ENCODE measurements at places on chromosomes 11 and 22.

GRCh38 chr11:63698976-63699733 lies 17.9 kb downstream of the RTN3 start:
- DNase-seq = no peak

- no peak for DNase-seq
These were observed 32.5 kb upstream of the DNAJB7 start for GRCh38 chr22:40894417-40894816.

GRCh38 chr22:20153945-20154344 lies 3.1 kb upstream of the CCDC188 start:
- no peak for DNase-seq

DNA sequence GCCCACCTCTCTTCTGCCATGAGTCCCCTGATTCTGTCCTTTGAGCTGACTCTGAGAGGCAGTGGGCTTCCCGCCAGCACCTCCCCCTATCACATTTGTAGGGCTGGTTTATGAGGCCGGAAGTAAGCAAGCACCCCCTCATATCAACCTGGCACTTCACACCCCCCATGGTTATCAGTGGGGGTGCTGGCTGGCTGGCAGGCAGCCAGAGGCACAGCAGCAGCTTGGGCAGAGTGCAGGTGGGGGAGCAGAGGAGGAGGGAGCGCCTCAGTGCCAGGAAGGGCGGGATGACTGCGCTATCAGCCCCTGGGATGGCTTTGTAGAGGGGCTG lies 22.9 kb upstream of the CHRM4 start:
- no peak for DNase-seq

DNA sequence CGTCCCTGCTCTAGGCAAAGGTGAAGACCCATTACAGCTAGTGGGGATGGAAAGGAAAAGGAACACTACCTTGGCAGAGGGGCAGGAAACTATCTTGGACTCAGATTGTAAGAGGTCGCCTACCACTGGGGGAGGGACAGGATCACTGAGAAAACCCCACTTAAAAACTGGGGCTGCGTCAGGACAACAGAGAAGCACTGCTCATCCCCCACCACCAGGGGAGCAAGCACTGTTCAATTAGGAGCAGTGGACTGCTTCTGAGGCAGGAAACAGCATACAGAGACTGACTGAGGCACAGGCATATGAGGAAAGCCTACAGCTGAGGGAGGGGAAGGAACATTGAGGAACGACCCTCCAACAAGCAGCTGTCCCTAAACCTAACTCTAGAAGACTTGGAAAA lies 20.8 kb upstream of the DLAT start:
- no peak for DNase-seq

- DNase-seq = no peak
These were observed 377.6 kb downstream of the LARGE1 start for GRCh38 chr22:33542722-33543121.

- peak; percentile 44 for DNase-seq
These were observed 538.9 kb upstream of the ANO5 start for GRCh38 chr11:21653951-21654421.

DNA sequence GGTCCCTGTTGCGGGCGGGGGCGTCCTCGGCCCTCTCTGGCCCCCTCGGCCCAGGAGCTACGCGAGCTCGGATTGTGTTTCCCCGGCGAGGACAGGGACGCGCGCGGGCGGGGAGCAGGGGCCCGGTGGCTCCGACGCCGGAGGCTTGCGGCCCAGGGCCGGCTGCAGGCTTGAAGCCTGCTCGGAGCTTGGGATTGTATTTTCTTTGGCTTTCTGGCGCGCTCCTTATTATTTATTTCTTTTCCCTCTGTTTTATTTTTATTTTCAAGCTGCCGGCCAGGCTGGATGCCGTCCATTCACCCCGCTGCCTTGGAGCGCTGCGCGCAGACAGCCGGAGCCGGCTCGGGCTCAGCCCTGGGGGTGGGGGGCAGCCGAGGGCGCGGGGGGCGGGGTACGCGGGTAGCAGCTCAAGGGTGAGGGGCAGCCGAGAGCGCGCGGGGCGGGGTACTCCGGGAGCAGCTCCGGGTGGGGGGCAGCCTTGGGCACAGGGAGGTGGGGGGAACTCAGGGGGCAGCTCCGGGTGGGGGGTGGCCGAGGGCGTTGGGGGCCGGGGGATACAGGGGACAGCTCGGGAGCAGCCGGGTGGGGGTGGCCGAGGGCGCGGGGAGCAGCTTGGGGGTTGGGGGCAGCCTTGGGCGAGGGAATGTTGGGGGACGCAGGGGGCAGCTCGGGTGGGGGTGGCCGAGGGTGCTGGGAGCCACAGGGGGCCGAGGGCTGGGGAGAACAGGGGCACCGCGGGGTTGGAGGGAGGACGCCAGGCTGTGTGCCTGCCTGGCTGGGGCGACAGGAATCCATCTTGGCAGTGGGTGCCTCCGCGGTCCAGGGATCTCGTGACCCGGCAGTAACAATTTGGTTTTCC lies 42.7 kb downstream of the KCNJ1 start:
- DNase-seq = peak; percentile 67

GRCh38 chr11:30811226-30811755 lies 225.1 kb upstream of the MPPED2 start:
- DNase-seq = peak; percentile 56

DNA sequence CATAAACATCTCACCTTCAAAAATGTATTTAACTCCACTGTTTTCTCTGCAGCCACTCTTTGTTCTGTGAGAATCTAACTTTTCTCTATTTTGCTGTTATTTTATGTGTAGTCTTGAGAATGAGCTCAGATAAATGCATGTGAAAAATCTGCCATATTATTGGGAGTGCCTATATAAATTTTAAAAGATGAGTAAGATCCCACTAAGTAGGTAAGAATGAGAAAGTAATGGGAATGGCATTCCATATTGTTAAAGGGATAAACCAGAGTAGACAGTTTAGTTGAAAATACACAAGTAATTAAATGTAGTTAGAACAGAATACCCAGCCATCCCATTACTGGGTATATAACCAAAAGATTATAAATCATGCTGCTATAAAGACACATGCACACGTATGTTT lies 817.2 kb downstream of the FAM181B start:
- DNase-seq = no peak

GRCh38 chr11:47566149-47566698 lies 825 bp downstream of the PTPMT1 start:
- DNase-seq = no peak

GRCh38 chr11:73274722-73275380 lies 2.7 kb downstream of the P2RY6 start:
- DNase-seq = no peak

GRCh38 chr11:45155058-45155551 lies 8.7 kb downstream of the PRDM11 start:
- no peak for DNase-seq

GRCh38 chr11:93484716-93485115 lies 58.5 kb downstream of the SMCO4 start:
- no peak for DNase-seq

DNA sequence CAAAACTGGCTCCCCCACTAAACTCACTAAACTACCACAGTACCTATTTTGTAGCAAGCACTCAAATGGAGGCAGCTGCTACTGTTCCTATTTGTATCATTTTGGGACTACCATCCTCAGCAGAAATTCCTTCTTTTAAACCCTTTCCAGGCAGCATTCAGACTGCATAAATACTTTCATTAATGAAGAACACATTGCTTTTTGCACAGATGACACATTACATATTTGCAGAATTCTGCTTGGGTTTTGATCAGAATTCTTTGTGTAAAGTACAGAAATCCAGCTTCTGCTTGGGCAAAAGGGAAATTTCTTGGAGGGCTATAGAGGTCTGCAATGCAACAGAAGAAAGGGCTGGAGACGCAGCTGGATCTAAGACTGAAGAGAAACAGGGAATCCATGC lies 24.2 kb downstream of the RBX1 start:
- no peak for DNase-seq

GRCh38 chr11:111417766-111418435 lies 38.8 kb upstream of the POU2AF1 start:
- no peak for DNase-seq

DNA sequence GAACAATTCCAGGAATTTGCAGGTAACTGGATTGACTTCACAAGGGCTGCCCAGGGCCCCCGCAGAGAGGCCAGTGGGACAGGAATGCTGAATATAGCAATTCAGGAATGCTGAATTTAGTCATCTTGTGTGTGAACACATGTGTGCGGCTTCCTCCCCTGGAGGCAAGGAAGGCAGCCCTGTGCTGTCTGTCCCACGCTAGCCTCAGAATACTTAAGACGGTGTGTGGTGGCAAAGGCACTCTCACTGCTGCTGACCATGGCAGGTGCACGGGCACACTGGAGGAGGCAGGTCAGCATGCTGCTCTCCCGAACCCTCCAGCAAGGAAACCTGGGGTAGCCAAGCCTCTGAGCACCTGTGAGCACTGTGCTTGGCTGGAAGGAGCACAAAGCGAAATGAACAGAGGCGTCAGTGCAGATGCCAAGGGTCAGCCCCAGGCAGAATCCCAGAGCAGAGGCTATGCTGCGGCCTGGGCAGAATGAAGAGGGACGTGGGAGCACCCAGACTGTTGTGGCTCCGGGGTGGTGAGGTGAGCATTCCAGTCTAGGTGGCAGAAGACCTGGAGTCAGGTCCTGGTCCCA lies 2.7 kb downstream of the GNAZ start:
- no peak for DNase-seq

- DNase-seq = no peak
These were observed 176.7 kb downstream of the SWAP70 start for GRCh38 chr11:9840460-9841004.

GRCh38 chr11:4464216-4465159 lies 15.4 kb downstream of the OR52K2 start:
- DNase-seq = no peak

DNA sequence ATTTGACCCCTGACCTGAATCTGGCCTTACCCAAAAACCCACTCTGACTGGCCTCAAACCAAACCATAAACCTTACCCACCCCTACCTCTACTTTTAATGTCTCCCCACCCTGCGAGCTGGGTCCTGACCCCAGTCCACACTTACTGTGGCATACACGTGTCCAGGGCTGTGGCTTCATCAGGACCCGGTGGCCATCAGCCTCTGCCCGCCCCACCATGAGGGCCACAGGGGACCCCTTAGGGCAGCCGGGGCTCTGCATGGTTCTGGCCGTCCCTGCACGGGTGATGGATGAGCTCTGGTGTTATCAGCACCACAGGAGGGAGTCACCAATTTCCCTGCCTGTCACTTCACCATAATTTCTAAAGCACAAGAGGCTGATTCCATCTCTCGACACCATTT lies 87.5 kb upstream of the LMO1 start:
- DNase-seq = no peak

- DNase-seq = peak; percentile 92
These were observed 469 bp upstream of the OSBP2 start for GRCh38 chr22:30694171-30694639.

DNA sequence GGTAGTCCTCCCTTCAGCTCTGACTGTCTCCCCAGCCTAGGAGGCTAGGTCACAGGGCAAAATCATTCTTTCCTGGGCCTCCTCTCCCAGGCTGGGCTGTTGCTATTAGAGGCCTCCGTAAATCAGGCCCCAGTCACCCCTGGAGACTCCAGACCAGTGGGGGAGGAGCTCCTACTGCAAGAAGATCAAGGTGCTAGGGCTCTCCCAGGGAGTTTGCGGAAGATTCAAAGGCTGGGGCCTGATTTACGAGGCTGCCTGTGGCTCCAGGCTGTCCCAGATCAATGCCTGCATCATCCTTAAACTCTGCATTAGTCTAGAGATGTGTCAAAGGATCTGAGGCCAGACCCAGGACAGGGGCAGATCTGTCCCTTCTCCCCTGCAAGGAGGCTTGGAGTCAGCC lies 346.2 kb downstream of the TENM4 start:
- no peak for DNase-seq

DNA sequence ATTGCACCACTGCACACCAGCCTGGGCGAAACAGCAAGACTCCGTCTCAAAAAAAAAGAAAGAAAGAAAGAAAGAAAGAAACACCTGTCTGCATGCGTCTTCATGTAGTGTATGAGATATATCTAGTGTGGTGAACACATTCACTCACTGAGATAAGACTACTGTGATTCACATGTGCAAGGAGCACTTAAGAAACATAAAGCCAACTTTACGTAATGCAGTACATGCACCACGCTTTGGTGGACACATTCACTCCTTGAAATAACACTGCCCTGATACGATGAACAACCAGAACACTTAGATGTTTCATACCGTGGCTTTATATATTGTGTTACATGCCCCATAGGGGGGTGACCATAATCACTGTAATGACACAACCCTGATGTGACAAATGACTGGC lies 96.0 kb downstream of the MICAL3 start:
- no peak for DNase-seq

GRCh38 chr11:34682825-34683224 lies 61.9 kb downstream of the EHF start:
- DNase-seq = no peak

DNA sequence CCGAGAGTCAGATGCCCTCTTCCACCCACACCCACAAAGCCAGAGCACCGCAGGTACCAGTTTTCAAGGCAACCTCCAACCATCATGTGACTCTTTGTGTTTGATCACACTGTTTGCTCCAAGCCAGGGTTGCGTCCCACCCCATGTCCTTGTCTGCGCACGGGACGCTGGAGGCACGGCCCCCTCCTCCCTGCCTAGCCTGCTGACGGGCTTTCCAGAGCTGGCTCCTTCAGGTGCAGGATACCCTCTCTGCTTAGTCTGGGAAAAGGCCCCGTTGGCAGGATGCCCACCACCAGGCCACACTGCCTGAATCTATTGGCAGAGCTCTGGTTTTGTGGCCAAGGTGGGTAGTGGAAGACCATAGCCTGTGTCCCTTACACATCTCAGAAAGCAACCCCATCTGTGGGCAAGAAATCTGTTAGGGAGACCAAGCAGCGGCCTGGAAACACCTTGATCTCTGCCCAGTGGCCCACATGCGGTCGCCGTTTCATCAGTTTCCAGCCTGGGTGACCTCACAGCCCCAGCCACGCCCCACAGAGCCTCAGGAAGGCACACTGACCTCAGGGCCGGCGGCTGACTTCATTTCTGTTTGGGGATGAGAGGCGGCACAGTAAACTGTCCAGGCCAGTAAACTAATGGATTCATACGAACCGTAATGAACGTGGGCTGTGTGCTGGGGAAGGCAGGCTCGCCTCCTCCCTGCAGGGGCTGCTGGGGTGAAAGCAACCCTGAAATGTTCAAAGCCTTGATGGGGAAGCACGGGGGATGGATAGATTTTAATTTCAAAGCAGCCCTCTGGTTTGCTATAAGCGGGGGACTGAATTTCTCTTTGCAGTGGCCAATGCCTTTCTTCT lies 25.8 kb downstream of the CDPF1 start:
- no peak for DNase-seq

- no peak for DNase-seq
These were observed 126.5 kb downstream of the LDLRAD3 start for GRCh38 chr11:36070213-36070953.

- no peak for DNase-seq
These were observed 1.7 kb downstream of the MAPK8IP2 start for GRCh38 chr22:50602338-50602700.

Measured in retina (tissue), 1 donor.